ENCODE measurements at places on chromosomes 4 and X.

DNA sequence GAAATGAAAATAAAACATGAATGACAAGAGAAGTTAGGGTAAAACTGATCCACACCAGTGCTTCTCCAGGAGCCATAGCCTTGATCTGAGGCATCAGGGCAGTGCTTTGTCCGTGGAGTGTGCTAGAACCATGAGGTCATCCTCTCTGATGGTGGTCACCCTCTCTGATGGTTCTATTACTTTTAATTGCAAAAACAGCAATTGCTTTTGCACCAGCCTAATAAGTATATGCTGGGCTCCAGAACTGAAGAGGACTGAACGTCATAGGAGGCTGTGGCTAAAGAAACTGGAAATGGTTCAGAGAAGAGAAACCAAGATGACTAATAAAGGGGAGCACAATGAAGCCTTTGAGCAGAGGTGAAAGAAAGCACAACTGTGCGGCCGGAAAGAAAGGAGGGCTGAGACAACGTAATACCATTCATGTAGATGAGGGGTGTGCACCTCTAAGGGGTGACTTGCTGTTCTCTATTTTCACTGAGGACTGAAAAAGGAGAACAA is 17.0 kb upstream of the TMEM154 start:
- DNase-seq, result no peak

DNA sequence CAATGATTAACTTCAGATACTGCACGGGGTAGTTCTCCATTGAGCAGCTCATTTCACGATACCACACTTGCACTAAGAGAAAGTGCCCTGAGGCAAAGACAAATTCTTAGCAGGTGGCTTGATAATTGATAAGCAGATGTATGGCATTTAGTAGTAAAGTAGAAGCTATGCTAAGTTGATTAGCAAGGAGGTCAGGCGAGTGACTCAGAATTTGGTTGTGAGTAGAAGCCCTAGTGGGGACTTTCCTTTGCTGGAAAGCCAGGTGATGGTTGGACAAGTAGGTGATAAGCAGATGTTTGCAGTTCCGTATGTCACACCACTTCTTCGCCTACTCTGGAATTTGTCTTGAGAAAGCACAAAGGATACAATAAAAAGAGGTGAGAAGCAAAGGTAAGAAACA is 58.7 kb downstream of the TLL1 start:
- no peak for DNase-seq

- DNase-seq, result no peak
Measured at GRCh38 chr4:25984266-25984665, 70.2 kb downstream of the SMIM20 start.

GRCh38 chr4:176011529-176011928 is 54.1 kb upstream of the WDR17 start:
- no peak for DNase-seq

GRCh38 chr4:152039023-152039481 is 278.2 kb upstream of the GATB start:
- DNase-seq, result no peak

DNA sequence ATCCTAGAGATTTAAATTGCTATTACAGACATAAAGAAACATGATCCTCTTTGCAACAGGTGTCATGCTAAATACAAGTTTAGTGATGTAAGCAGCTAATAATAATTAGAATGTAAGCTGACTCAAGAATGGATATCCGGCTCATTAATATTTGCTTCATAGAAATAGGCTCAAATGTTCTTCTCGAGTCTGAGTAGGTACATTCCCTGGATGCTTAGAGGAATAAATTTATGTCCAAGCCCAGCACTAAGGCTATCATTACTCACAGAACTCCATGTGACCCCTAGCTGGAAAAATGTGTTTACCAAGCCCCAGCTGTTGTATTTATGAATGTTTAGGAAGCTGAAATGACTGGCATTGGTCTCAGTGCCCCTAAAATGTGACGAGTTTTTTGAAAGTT is 87.6 kb upstream of the TSPAN7 start:
- no peak for DNase-seq

DNA sequence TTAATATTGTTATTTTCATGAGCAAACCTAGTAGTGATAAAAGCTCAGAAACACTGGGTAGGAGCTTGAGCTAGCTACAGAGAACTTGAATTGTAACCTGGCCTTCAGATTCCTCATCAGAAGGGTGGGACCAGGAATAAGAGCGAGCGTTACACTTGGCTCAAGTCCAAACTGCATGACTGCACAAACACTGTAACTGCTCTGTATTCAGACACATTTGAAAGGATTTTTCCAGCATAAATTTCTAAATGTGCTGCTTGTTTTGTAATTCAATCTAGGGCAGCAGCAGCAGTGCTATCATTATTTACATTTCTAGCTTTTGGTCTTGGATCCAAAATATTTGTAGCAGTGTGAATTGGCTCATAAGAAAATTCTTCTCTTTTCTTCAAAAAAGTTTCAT is 133.0 kb upstream of the TMLHE start:
- peak; percentile 11 for DNase-seq

- no peak for DNase-seq
Measured at GRCh38 chrX:154011376-154012335, 8.0 kb downstream of the IRAK1 start.

Data from HEK293T (cell line).